Stimulated activated CD8-positive, alpha-beta memory T cell treated with anti-CD3 and anti-CD28 coated beads, Interleukin-2, amount 100 ng/mL, for 1 hour (primary cell): ENCODE measurements at places on chromosomes 5 and 9.

DNA sequence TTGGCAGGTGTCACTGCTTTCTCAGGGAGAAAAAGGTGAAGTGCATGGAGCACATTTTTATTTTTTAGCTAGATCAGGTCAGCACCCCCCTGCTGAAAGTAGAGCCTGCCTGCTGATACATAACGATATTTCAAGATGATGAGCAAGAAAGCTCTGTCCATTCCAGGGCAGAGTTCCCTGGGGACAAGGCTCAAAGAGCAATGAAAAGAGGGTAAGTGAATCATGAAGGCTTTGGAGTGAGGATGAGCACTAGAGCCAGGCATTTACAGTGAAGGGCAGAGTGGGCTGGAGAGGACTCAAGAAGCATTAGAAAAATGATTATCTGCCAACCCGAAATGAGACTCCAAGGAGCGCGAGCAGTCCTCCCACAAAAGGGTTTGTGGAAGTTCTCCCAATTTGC lies 345.7 kb downstream of the TLE4 start:
- no peak for DNase-seq

DNA sequence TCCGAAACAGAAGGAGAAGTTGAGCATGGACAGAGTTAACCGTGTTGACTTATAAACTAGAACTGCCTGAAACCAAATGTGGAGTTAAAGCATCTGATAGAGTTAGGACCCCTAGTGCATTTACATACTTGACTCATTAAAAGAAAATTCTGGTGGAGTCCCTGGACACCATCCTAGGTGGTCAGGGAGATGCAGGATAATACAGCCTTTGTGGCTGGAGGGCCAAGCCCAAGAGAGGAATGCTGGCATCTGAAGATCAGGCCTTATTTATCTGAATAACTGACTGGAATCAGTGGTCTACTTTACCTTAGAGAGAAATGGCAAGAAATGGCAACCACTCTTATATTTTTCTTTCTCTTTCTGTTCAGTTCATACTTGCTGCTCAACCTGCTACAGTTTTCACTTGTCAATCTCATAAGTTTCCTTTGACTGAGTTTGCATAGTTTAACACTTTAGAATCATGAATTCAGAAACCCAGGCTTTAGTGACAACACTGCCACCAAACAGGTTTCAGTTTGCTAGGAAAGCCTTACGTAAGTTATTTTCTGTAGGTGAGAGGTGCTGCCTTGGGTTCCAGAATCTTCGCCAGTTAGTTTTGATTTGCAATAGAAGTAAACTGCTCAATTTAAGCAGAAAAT lies 10.2 kb downstream of the CMYA5 start:
- DNase-seq: no peak

GRCh38 chr9:105206496-105206820 lies 38.0 kb upstream of the SLC44A1 start:
- no peak for DNase-seq

- no peak for DNase-seq
These were observed 19.1 kb downstream of the PHF2 start for GRCh38 chr9:93595461-93595860.
